ENCODE measurements at places on chromosomes 4 and X.

DNA sequence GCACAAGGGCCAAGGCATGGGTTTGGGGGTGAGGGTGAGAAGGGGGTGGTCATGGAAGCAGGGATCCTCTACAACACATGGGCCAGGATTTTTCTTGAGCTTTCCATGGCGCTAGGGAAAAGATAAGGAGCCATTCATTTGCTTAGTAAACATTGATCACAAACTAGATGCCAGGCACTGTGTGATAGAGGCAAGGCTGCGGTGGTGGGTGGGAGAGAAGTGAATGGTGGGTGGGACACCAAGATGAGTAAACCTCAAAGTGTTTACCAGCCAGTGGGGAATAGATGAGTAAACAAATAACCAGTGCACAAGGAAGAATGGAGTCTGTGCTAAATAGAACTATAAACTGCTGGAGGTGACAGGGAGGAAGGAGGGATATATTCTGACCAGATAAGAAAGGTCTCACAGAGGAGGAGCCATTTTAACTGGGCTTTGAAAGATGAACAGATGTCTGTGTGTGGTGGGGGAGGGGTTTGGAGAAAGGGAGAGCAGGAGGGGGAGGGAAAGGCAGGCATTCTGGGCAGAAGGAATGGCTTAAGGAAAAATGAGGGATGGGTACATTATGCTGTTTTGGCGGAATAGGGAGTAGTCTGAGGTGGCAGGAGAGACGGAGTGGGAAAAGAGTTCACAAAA, 48.0 kb upstream of the LAS1L start:
- DNase-seq: no peak

DNA sequence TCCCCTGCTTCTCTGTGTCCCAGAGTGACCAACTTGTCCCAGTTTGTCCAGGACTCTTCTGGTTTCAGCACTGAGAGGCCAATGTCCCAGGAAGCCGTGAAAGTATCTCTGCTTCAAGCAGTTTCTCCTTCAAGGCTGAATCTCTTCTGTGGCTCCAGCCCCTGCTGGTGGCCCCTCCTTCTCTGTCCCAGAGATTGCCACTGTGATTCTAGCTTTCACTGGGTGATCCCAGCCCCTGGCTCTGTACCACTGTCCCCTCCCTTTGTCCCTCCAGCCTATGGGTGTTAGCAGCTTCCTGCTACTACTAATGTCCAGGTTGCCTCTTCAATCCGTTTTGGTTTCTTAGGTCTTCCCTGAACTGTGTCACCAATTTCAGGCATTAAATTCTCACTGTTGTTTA, 70.5 kb downstream of the SOX3 start:
- no peak for DNase-seq

GRCh38 chr4:19583827-19584569, 667.7 kb upstream of the SLIT2 start:
- no peak for DNase-seq

- DNase-seq: no peak
These were observed 1.8 kb downstream of the NLGN4X start for GRCh38 chrX:6226596-6227452.

DNA sequence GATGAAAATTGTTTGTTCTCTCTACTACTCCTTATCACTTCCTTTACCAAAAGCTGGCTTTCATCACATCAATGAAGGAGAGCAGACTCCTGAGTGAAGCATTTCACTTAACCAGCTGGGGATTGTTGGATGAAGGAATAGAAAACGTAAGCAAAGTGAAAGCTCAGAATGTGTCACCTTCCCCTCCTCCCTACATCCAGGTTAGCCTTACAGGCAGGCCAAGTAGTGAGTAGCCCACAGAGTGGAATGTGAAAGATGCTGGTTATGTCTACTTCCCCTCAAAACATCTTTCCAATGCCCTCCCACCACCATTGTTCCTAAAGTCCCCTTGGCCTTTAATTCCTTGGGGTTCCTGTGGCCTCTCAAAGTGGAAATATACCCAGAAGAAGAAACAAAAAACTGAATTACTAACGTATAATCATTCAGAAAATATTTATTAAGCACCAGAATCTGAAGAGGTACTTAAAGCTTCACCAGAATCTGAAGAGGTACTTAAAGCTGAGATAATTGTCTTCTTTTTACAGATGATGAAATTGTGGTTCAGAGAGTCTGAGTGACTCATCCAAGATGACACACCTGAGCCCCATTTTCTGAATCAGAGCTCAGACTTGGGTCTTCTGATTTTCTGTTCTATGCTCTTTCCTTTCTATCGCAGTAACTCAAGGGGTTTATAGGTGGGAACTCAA, 6.5 kb downstream of the P2RY4 start:
- DNase-seq: no peak

DNA sequence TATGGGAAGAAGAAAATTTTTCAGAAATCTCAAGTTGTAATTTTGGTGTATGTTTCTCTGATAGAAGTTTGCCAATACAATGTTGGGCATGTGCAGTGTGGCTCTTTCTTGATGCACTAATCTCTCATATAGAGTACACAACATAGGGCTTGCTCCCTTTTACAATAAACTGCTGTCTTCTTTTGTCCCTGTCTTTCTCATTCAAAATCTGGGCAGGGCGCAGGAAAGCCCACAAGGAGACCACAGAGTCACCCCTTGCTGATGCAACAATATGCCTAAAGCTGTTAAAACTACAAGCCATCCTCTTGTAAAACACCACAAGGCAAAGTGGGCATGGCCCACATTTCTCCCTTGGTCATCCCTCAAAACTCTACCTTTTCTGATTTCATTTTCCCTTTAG, 63.4 kb upstream of the TBC1D9 start:
- no peak for DNase-seq

- DNase-seq: peak; percentile 9
These were observed 96.4 kb upstream of the DDIT4L start for GRCh38 chr4:100286636-100287035.

- DNase-seq: no peak
These were observed 576.2 kb upstream of the CT83 start for GRCh38 chrX:117038918-117039440.

GRCh38 chr4:150149381-150149780, 71.1 kb downstream of the DCLK2 start:
- no peak for DNase-seq

- DNase-seq: no peak
These were observed 45.2 kb upstream of the WDR1 start for GRCh38 chr4:10161840-10162239.
